ENCODE measurements at places on chromosomes 3 and 15.
A peak's percentile ranks its signal among the peaks of the same experiment; 100 is the strongest.

DNA sequence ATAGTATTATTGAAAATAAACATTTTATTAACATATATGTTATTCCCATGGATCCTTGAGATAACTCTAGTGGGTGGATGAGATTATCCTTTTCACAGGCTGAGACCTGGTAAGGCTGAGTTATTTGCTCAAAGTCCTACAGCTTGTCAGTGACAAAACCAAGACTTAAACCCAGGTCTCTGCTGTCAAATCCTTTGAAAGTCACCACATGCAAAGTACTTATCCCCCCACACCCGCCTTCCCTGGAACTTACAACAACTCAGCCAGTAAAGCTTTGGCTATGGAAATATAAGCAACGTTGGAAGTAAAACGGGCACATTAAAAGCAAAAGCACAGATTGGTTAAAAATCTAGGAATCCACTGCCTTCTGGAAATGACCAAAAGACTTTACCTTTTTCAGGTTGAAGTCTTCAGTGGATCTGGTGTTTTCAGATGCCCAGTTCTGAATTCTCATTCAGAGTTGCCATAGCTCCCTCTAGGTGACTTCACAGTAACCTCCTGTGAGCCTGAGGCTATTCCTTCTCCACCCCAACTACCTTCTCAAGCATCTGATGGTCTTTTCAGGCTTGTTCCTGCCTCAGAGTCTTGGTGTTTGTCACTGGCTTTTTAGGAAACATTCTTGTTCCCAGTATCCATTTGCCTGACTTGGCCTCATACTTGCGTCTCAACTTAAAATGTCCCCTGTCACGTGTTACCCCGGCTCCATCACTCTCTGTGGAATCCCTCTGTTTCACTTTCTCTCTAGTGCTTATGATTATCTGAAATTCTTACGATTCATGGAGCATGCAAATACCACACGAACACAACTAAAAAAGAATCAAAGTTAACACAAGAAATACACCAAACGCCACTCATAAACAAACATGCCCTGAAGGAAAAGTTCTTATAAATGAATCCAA, 131.2 kb downstream of the MAGI1 start:
- no peaks in the 10 kb centered on the region for H3K4me1 ChIP-seq
- H3K27ac ChIP-seq, result no peak overlapping the region
- no peaks in the 10 kb centered on the region for H3K27me3 ChIP-seq
- DNase-seq, result no peak
- H3K36me3 ChIP-seq, result no peaks in the 10 kb centered on the region

- H3K4me3 ChIP-seq, result no peak overlapping the region
- no peak for DNase-seq
- H3K4me1 ChIP-seq, result peaks cover 4% of the 10 kb centered on the region
- no peak overlapping the region for H3K27ac ChIP-seq
- peaks cover 15% of the 10 kb centered on the region for H3K36me3 ChIP-seq
Measured at GRCh38 chr3:17052363-17052762, 167.6 kb downstream of the PLCL2 start.

DNA sequence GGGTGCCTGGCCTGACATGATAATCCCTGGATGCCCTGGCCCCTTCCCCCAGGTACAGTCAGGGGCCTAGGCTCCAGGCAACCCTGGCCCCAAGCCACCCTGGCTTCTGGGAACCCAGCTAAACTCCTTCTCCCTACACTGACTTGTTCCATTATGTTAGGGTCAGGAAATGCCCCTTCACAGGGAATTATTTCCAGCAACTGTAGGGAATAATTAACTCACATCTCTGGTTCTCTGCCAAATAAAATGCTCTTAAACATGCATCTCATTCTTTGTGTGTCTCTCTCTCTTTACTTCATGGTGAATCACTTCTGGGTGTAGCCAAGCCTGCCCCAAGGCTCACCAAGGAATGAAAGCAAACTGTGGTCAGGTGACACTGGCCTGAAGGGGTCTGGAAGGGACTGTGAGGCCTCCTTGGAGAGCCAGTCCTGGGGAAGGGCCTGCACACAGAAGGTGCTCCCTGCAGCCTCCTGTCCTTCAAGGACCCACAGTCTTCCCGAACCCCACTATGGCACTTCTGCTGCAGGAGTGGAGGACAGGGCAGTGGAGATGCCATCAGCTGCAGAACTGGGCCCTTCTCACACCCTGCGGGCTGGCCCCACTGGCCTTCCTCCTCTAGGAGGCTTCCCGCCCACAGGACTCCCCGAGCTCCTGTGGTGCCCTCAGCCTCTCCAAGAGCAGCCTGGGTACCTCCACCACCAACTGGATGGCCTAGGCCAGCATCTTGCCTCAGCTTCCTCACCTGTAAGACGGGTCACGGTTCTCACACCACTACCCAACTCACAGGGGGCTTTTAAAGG, 17.6 kb downstream of the TKT start:
- no peak overlapping the region for H3K4me3 ChIP-seq
- H3K36me3 ChIP-seq, result peaks cover 67% of the 10 kb centered on the region
- no peak overlapping the region for H3K27ac ChIP-seq
- DNase-seq, result no peak

DNA sequence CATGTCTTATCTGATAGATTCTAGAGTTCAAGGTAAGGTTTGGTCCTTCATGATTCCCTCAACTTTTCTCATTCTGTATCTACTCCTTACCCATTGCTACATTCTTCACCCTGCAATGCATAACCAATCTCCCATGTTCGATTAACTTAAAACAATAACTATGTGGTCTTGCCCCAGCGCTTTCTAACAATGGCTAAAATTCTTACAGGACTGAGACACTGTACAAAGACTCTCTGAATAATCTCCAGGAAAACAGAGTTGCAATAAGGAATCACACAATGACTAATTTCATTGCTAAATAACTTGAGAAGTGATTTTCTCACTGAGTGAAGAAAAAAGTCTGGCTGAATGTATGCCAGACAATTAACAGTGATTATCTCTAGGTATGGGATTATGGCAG, 69.6 kb upstream of the FAM174B start:
- H3K27me3 ChIP-seq, result no peaks in the 10 kb centered on the region
- no peak for DNase-seq
- H3K4me3 ChIP-seq, result no peak overlapping the region
- no peaks in the 10 kb centered on the region for H3K36me3 ChIP-seq
- no peak overlapping the region for H3K27ac ChIP-seq

GRCh38 chr3:192317564-192317963, 409.8 kb downstream of the FGF12 start:
- no peaks in the 10 kb centered on the region for H3K36me3 ChIP-seq
- H3K27ac ChIP-seq, result no peak overlapping the region
- H3K4me3 ChIP-seq, result no peak overlapping the region
- no peaks in the 10 kb centered on the region for H3K27me3 ChIP-seq
- H3K4me1 ChIP-seq, result no peaks in the 10 kb centered on the region

GRCh38 chr15:81211376-81211775, 14.7 kb downstream of the IL16 start:
- H3K4me3 ChIP-seq, result no peak overlapping the region
- H3K36me3 ChIP-seq, result no peaks in the 10 kb centered on the region
- H3K4me1 ChIP-seq, result no peaks in the 10 kb centered on the region
- H3K27me3 ChIP-seq, result no peaks in the 10 kb centered on the region
- no peak overlapping the region for H3K27ac ChIP-seq

- no peaks in the 10 kb centered on the region for H3K4me1 ChIP-seq
- no peak overlapping the region for H3K27ac ChIP-seq
- H3K27me3 ChIP-seq, result no peaks in the 10 kb centered on the region
- no peak overlapping the region for H3K4me3 ChIP-seq
- no peak for DNase-seq
Measured at GRCh38 chr3:27108322-27108721, 260.9 kb downstream of the NEK10 start.

DNA sequence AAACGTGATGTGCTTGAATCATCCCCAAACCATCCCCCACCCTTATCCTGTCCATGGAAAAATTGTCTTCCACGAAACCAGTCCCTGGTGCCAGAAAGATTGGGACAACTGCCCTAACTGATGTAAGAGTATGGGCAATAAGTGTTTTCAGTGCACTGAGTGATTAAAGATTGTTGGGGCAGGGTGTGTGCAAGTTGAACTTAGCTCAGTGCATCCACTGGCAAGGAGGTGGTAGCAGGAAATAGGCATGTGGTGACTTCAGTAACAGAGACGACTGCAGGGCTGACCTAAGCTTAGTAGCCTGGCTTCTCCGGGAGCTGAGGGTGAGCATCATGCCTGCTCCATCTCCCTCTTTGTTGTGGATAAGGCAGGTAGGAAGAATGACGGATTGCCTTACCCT, 27.5 kb downstream of the PAQR9 start:
- H3K4me3 ChIP-seq, result no peak overlapping the region
- no peaks in the 10 kb centered on the region for H3K36me3 ChIP-seq
- H3K27ac ChIP-seq, result no peak overlapping the region
- no peaks in the 10 kb centered on the region for H3K4me1 ChIP-seq
- DNase-seq, result no peak

GRCh38 chr3:129827765-129828164, 65.7 kb downstream of the TMCC1 start:
- no peak overlapping the region for H3K4me3 ChIP-seq
- H3K36me3 ChIP-seq, result no peaks in the 10 kb centered on the region
- no peaks in the 10 kb centered on the region for H3K4me1 ChIP-seq
- no peak overlapping the region for H3K27ac ChIP-seq

DNA sequence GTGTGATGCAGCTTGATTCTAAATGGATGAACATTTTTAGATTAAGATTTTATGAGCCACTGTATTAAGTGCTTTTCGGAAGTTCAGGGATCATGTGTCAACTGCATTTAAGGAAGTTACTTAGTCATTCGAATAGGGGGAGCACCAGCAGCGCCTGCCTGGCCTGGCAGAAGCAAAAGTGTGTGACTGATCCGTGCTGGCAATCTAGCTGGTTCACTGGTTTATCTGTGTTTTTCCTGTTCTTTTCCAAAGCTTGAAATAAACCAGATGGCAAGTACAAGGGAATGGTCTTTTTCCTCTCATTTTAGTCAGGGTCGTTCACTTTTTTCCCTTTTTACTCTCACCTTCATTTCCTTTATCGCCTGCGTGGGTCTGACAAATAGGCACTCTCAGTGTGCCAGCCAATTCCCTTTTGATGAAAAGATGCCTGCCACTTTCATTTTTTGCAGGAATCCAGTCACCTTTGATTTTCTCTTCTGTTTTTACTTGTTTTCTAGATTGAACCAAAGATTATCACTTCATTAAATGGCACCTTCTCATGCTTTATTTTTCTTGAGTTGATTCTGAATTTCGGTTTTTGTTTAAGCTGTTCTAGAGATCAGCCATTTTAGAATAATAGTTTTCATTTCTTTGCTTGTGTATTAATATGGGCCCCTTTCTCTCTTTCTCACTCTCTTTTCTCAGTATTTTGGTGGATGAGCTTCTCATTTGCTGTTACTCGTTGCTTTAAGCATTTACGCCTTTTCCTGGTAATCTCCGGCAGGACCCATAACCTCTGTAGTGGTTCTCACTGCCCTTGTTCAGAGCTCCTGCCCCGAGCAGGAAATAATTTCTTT, 2.8 kb downstream of the ABHD2 start:
- DNase-seq, result peak; percentile 20
- peak overlapping the region; percentile 36 for H3K4me3 ChIP-seq
- peak overlapping the region; percentile 77 for H3K27ac ChIP-seq
- peaks cover 33% of the 10 kb centered on the region for H3K4me1 ChIP-seq

DNA sequence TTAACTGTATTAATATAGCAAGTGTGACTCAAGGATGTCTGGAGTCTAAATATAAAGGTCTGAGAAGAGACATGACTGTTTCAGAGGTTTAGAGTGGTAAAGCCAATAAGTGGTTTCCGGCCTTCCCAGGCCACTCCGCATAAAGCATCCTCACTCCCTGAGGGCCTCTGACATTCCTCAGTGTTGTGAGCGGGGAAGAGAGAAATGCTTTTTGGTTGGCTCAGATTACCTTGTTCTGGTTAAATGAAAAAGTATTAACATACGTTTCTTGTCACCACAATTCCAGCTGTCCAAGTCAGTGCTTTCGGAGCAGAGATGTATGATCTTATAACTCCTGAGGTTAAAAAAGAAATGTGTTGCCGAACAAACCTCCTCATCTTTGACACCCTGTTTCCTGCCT, 103.8 kb downstream of the RBMS3 start:
- H3K27me3 ChIP-seq, result no peaks in the 10 kb centered on the region
- no peak for DNase-seq
- H3K36me3 ChIP-seq, result no peaks in the 10 kb centered on the region
- no peaks in the 10 kb centered on the region for H3K4me1 ChIP-seq
- H3K27ac ChIP-seq, result no peak overlapping the region
- no peak overlapping the region for H3K4me3 ChIP-seq

DNA sequence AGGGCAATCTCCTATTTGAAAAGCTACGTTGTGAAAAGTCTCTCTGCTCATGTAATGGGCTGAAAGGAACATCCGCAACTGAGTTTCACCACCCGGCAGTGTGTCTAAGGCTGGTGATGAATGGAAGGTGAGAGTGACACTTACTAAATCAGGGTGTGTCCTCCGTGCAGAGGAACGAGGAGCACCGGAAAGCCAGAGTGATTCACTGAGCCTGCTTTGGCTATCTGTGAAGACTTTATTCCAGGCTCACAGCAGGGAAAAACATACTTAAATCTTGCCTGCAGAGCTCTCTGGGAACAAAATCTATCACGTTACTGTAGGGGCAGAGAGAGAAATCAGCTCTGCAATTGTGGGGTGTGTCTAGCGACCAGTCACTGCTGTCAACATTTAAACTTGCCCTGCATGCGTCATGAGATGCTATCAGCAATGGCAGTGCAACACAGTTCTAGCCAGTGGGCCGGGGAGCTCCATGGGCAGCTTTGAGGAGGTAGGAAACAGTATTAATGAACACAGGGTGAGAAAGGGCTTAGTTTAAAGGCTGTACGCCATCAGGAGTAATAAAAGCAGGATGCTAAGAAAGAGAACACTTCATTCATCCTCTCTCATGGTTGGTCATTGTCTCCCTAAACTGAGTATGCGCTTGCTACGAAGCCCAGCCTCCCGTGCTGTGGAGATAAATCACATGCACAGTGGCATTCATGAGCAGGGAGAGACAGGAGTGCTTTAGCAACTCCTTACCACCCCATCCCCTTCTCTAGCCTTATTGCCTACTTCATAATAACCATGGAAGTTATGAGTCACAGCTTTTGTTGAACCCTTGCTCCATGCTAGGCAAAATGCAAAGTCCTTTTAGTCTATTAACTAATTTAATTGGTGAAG, 542.7 kb upstream of the ADAMTS9 start:
- H3K27ac ChIP-seq, result no peak overlapping the region
- H3K27me3 ChIP-seq, result no peaks in the 10 kb centered on the region
- no peak overlapping the region for H3K4me3 ChIP-seq
- H3K4me1 ChIP-seq, result no peaks in the 10 kb centered on the region
- H3K36me3 ChIP-seq, result no peaks in the 10 kb centered on the region

- DNase-seq, result no peak
- no peak overlapping the region for H3K4me3 ChIP-seq
- H3K27me3 ChIP-seq, result no peaks in the 10 kb centered on the region
Measured at GRCh38 chr3:99920481-99921376, 103.1 kb downstream of the CMSS1 start.

DNA sequence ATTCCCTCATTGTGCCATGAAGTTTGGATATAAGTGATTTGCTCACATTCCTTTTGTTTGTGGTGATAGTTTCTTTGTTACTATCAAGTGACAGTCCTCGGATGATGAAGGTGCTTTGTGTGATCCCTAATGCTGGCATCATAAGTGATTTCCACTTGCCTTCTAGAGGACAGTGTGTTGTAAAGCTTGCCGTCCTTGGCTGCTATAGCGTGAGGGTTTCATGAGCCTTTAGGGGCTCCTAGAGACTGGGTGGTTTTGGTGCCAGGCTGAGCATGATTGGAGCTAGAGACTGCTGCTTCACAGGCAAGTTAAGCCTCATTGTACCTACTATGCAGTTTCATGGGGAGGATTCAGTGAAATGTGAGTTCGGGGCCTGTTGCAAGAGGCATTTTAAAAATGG, 12.4 kb downstream of the SNRK start:
- H3K4me1 ChIP-seq, result peaks cover 59% of the 10 kb centered on the region
- peak overlapping the region; percentile 64 for H3K27ac ChIP-seq
- no peak for DNase-seq
- peaks cover 9% of the 10 kb centered on the region for H3K36me3 ChIP-seq

- H3K36me3 ChIP-seq, result no peaks in the 10 kb centered on the region
- DNase-seq, result no peak
- H3K4me3 ChIP-seq, result no peak overlapping the region
- H3K4me1 ChIP-seq, result no peaks in the 10 kb centered on the region
- H3K27ac ChIP-seq, result no peak overlapping the region
Measured at GRCh38 chr3:174216946-174217718, 642.0 kb upstream of the NAALADL2 start.
